ENCODE measurements at places on chromosomes 16 and 17. TPM values are rescaled to one million over a fixed set of nuclear protein-coding genes. Genes with fewer than 3 reads are reported as not detected.

LITAFD gene
- not detected for total RNA-seq

DNA sequence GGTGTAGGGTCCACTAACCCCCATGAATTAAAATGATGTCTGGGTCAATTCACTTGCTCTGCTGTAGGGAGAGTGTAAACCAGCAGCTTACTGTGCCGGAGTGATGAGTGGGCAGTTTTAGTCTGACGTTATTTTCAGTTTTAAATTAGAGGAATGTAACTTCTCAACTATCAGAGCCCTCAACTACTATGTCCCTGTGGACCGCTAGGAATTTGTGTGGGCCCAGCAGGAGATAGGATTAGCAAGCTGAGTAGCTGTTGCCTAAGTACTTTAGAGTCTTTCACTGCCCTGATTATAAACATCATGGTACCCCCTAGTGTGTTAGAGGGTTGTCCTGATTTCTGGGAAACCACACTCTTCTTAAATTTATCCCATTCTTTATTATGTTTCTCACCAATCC, 11.4 kb downstream of the MARVELD3 start:
- no peak for DNase-seq

EVI2B gene
- total RNA-seq, result 14.2 TPM

- DNase-seq, result no peak
These were observed 54.6 kb downstream of the ABCC12 start for GRCh38 chr16:48101069-48101674.

GRCh38 chr16:50996166-50996829, 154.8 kb downstream of the SALL1 start:
- no peak for DNase-seq

GRCh38 chr17:27456681-27457359, 572 bp downstream of the KSR1 start:
- DNase-seq, result peak; percentile 23

All from heart right ventricle (tissue), 16 donors.